ENCODE measurements at places on chromosomes 16 and 17. TPM values are rescaled to one million over a fixed set of nuclear protein-coding genes. Genes with fewer than 3 reads are reported as not detected.

KRTAP2-3 gene
- not detected for total RNA-seq

- no peak overlapping the region for H3K27ac ChIP-seq
- no peaks in the 10 kb centered on the region for H3K4me1 ChIP-seq
- DNase-seq = no peak
- peaks cover 13% of the 10 kb centered on the region for H3K27me3 ChIP-seq
These were observed 26.1 kb upstream of the XYLT1 start for GRCh38 chr16:17496891-17497290.

- peaks cover 25% of the 10 kb centered on the region for H3K36me3 ChIP-seq
- H3K27ac ChIP-seq = no peak overlapping the region
These were observed 2.3 kb downstream of the MRPL38 start for GRCh38 chr17:75902406-75902805.

- no peaks in the 10 kb centered on the region for H3K27me3 ChIP-seq
- H3K27ac ChIP-seq = peak overlapping the region; percentile 86
- H3K4me3 ChIP-seq = peak overlapping the region; percentile 21
- H3K36me3 ChIP-seq = peaks cover 62% of the 10 kb centered on the region
These were observed 24.3 kb upstream of the LASP1NB start for GRCh38 chr17:38900978-38901656.

- H3K4me3 ChIP-seq = no peak overlapping the region
- H3K4me1 ChIP-seq = no peaks in the 10 kb centered on the region
- no peak for DNase-seq
- H3K36me3 ChIP-seq = no peaks in the 10 kb centered on the region
These were observed 10.5 kb downstream of the SRL start for GRCh38 chr16:4231367-4231766.
